Anterior cingulate cortex (tissue), 58 donors: ENCODE measurements at places on chromosomes 1 and 21.
A peak's percentile ranks its signal among the peaks of the same experiment; 100 is the strongest.

DNA sequence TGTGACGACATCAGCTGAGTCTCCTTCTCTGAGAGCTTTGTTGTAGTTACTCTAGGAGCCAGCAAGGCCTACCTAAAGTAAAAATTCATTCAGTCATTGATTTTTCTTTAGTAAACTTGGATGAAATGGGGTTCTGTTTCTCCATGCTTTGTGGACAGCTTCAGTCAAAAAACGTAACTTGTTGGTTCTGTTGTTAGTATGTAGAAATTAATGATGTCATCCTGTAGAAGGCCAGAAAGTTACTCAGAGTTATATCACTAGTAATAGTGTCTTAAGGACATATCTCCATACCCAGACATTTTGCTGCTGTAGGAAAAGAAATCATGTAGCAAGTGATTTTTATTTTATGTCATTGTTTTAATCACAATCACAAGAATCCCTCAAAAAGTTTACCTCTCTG is 43.0 kb downstream of the KDM1A start:
- DNase-seq = no peak

DNA sequence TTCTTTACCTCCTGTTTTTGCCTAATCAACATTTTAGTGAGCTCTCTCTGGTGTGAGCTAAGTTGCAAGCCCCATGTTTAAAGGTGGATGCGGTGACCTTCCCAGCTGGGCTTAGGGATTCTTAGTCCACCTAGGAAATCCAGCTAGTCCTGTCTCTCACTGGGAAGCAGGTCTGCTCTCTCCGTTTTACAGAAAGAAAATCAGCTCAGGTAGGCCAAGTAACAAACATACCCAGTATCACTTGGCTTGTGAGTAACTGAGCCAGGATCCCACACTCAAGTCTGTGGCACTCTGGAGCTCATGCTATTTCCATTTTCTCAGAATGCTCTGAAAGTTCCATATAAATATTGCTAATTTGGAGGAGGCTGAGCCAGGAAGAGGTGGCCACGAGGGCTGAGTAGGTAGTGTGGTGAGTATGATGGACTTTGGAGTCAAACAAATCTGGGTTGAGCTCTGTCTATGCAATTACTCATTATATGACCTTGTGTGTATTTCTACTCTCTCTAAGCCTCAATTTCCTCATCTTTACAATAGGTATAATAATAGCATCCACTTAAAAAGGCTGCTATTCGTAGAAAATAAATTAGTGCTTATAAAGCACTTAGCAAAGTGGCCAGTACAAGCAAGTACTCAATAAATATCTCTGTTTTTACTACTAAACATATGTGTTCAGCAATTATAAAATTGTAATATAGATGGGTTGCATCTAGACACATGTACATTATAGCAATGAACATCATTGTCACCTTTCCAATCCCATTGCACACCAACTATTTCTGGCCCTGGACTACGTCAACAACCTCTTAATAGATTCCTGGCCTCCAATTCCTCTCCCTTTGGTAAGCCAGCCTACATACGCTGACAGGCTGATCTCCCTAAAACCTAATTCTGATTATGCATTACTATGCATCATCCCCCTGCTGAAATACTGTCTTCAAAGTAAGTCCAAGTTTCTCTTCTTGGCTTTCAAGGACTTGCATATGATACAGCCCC is 32.7 kb upstream of the DHCR24 start:
- DNase-seq = no peak

GRCh38 chr21:35254765-35255138 is 205.7 kb upstream of the RUNX1 start:
- DNase-seq = no peak

GRCh38 chr1:187977298-187977697 is 1148.5 kb downstream of the PLA2G4A start:
- DNase-seq = no peak

- DNase-seq = no peak
Observed at GRCh38 chr1:41955461-41956159, 36.9 kb upstream of the HIVEP3 start.

GRCh38 chr21:32403201-32403777 is 9.2 kb upstream of the EVA1C start:
- DNase-seq = peak; percentile 57

GRCh38 chr1:7478809-7479499 is 292.1 kb upstream of the VAMP3 start:
- DNase-seq = peak; percentile 40

GRCh38 chr1:7046314-7046713 is 261.1 kb downstream of the CAMTA1 start:
- DNase-seq = no peak

DNA sequence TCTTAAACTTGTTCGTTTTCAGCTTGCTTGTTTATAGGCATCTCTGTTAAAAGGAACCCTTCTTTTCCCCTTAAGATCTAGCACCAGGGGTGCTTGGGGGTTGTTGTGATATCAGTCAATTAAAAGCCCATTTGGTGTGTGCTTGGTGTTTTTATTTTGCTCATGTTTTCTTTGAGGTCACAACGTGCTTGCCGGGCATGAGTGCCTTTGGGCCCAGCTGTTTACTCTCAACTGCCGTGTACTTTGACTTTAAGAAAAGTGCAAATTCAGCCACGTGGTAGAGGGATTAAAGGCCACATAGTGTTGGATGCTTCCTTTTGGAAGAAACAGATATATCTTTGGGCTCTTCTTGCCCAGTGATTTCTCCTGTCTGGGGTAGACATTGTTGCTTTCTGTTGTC is 10.5 kb downstream of the ARID1A start:
- no peak for DNase-seq

- no peak for DNase-seq
Observed at GRCh38 chr1:241722947-241723346, 70.9 kb downstream of the WDR64 start.

DNA sequence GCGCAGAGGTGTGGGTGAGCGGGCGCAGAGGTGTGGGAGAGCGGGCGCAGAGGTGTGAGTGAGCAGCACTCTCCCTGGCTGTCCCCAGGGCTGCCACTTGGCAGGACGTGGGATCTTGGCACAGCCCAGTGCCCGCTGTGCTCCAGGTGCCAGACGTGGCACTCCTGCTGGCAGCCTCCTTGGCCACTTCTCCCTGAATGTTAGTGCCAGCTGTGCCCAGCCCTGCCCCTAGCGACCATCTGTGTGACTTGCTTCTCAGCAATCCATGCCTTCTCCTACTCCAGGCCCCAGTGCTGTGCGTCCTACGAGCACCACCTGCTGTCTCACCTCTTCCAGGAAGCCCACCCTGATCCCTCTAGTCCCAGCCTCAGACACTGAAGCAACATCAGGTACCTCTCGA is 30.5 kb downstream of the KRTAP10-1 start:
- no peak for DNase-seq

GRCh38 chr1:21537932-21538630 is 28.9 kb downstream of the ALPL start:
- DNase-seq = no peak

DNA sequence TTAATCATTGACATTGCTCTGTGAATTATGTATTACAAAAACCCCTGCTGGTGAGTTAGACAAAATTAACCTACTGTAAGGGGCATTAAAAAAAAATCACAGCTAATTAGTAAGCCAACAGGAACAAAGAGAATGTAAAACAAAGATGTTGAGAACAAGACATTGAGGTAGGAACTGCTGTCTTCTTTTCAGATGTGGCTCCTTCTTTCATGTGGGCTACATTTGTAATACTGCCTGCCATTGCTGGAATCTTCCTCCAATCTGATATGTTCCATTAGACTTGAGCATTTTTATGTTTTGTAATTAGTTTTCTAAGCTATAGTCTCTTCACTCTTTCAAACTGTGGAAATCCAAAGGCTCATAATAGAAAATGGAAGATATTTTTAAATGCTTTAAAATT is 353.0 kb downstream of the ADGRL2 start:
- no peak for DNase-seq

GRCh38 chr1:242405947-242406346 is 118.5 kb downstream of the PLD5 start:
- DNase-seq = no peak

DNA sequence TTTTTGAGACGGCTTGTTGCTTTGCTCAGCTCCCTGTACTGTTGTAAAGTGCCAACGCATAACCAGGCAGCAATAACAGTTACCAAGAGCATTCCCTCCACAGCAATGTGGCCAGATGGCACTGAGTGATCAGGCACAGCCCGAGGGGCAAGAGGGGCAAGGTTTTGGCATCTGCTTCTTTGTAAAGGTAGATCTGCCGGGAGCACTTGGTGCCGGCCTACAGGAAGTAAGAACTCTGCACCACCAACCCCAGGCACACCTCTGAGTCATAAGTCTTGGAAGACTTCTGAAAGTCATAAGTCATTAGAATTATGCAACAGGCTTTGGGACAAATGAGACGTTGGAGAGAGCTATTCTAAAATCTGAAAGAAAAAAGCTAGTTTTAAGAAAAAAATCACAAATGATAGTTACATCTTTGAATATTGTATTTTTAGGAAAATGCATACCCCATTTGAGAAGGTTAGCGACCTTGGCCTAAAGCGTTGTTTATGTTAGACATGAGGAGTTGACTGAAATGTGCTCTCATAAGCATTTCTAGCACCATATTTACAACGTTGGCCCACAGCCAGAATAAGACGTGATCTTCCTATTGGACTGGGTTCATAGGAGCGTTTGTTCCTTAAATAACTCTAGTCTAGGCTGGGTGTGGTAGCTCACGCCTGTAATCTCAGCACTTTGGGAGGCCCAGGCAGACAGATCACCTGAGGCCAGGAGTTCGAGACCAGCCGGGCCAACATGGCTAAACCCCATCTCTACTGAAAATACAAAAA is 37.7 kb upstream of the MAP10 start:
- DNase-seq = no peak

GRCh38 chr1:224621813-224622682 is 5.9 kb downstream of the CNIH3 start:
- no peak for DNase-seq

- no peak for DNase-seq
Observed at GRCh38 chr1:115323366-115324004, 14.6 kb downstream of the NGF start.

DNA sequence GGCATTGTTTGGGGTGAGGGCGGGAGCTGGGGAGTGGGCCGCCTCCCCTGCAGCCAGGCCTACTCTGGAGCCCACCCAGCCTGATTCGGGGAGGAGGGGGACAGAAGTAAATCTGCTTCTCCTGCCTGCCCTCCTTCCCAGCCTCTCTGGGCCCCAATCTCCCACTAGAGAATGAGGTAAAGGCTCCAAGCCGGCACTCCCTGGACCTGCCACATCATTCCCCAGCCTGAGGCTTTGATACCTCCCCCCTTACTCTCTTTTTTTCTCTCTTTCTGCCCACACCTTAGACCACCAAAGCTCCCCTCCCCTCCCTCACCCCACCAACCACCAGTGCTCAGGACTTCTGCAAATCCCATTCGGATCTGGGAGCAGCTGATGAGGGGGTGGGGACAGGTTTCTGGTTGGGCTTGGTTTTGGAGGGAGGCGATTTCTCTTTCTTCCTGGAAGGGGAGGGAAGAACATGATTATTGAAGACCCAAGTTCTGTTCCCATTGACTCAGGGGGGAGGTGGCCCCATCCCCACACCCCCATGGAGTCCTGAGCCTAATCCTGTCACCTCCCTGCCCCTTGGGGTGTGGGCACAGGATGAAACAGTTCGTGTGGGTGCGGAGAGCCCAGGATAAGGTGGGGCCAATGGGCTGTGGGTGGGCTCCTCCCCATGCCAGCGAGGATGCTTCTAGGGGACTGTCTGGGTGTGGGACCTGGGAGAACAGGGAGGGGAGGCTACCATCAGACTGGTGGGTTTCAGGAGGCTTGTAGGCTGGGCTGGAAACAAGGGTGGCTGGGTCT is 1.3 kb downstream of the MAP7D1 start:
- no peak for DNase-seq

DNA sequence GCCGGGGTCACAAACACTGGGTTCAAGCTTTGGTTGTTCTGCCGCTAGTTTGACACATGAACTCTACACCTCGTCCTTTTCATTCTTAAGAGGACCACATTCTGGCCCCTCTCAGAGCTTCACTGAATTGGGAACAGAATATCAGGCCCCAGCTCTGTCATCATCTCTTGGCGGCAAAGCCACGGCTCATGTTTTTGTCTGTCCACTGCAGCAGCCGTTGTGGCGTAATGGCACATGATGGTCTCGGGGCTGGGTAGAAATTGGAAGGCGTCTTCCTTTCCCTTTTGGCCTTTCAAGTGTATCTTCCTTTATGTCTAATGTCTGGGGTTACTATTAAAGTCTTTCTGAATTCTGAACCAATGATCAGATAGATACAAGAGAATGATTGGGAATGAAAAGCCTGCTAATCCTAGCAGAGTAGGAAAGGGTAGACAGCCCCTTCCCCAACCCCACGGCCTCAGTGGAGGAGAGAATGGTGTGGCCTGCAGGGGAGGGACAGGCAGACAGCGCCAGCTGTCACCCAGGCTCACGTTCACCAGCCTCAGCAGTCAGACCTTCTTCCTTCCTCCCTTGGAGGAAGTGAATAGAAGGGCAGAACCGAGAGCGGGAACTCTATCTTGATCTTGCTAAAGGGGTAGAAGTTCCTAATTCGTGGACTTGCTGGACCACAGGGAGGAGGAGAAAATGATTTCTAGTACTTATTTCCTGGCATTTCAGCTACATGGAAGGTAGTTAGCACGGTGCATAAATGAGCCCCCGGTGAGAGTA is 498.1 kb downstream of the KIF26B start:
- no peak for DNase-seq

DNA sequence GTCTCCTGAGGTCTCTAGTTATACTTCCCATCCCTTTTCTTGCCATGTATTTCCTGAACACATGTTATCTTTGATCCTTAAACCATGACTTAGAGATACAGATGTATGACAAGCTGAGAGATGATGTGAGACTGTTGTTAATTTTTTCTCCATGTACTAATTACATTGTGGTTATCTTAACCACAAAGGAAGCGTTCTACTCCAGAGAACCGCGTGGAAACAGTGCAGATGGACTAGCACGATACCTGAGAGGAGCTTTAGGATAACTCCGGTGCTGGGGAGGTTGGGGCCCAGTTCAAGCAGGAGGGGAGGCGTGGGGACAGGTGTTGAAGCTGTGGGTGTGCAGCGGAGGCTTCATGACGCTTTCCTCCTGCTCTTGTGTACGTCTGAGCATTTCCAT is 17.5 kb downstream of the PDE9A start:
- DNase-seq = no peak

- no peak for DNase-seq
Observed at GRCh38 chr1:91673613-91674012, 173.0 kb downstream of the CDC7 start.

GRCh38 chr1:95179205-95179986 is 54.6 kb upstream of the RWDD3 start:
- no peak for DNase-seq

- DNase-seq = no peak
Observed at GRCh38 chr1:173669491-173669941, at the start of gene ANKRD45. TSS of gene ANKRD45 (minus strand) at chr1:173669851. CDS start at chr1:173659418, 10,433 bp downstream.

DNA sequence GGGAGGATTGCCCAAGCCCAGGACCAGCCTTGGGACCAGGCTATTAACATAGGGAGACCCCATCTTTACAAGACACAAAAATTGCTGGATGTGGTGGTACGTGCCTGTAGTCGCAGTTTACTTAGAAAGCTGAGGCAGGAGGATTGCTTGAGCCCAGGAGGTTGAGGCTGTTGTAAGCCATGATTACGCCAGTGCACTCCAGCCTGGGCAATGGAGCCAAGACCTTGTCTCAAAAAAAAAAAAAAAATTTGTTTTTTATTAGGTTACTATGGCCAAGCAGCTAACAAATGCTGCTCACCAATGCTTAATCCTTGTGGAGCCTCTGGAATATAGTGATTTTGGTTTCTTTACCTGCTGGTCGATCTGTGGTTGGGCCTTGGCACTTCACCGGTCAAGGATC is 8.8 kb downstream of the ARID1A start:
- no peak for DNase-seq

- peak; percentile 58 for DNase-seq
Observed at GRCh38 chr1:63892632-63893395, 119.0 kb downstream of the ROR1 start.

GRCh38 chr1:184143449-184143848 is 91.9 kb downstream of the TSEN15 start:
- no peak for DNase-seq
